ENCODE measurements at places on chromosomes 7 and 10.
A peak's percentile ranks its signal among the peaks of the same experiment; 100 is the strongest.

DNA sequence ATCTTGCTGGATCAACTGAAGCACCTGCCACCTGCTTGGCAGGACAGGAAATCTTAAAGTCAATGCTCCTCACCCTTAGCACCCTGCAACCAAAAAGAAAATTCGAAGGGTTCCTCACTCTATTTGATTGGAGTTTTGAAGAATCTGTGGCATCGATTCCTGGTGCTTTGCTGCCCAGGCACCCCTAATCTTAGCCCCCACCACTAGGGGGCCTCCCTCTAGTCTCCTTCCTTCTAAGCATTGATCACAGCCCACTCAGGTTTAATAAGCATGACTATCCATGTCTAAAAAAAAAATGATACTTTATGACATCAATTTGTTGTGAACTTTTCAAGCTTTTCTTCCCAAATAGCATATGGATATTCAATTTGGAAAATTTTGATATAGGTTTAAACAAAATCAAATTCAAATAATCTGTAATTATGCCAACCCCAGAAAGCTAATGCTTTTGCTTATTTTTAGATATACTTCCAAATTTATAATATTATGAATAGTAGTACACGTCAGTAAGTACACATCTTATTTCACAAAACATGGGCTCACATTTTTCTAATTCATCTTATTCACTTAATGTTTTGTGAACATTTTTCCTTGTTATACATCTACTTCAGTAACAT is 45.3 kb downstream of the NRG3 start:
- no peak for DNase-seq

GRCh38 chr10:129888784-129889616 is 75.1 kb downstream of the EBF3 start:
- DNase-seq, result peak; percentile 6

- no peak for DNase-seq
These were observed 8.3 kb downstream of the ANKRD7 start for GRCh38 chr7:118232837-118233236.

GRCh38 chr7:28688174-28688573 is 270.0 kb downstream of the TRIL start:
- no peak for DNase-seq

- no peak for DNase-seq
These were observed 67.8 kb downstream of the ZNF248 start for GRCh38 chr10:37789590-37789989.

GRCh38 chr7:150875791-150876190 is 23.5 kb downstream of the AOC1 start:
- no peak for DNase-seq

DNA sequence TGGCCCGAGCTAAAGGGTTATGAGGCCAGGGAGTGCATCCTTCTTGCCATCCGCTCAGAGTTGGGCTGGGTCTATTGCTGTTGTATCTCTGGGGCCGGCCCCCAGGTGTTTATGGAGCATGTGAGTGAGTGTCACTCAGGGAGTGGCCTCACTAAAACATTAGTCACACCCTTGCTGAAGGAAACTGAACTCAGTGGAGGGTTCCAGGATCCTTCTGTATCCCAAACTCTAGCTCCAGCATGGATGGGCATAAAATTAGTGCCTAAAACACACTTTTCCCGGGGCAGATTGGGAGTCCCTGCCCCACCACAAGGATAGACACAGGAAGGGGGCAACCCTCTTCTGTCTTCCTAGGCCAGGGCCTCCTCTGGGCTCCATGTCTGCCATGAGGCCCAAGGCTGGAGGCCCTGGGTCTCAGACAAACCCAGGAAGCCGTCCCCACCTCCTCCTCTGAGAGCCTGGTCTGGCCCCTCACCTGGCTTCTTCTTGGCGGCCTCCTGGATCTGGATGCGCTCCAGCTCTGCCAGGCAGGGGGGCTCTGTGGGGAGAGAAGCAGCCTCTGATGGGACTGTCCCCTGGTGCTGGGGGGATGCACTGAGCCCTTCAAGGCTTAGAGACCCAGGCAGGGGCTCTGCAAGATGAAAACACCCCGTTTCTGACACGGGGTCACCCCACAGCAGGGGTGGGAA is 24.5 kb downstream of the SPOCK2 start:
- no peak for DNase-seq

All from CD8-positive, alpha-beta T cell (primary cell).